A549 treated with AZD2906 at 1 μM for 4 hours (cell line): ENCODE measurements at places on chromosomes 2 and 18. TPM values are rescaled to one million over a fixed set of nuclear protein-coding genes. Genes with fewer than 3 reads are reported as not detected.

Gene AP1S3
- 27.8 to 48.2 TPM (median 28.4 TPM) in 5 replicates for total RNA-seq

Gene RAX
- 0.01 TPM in 1 of 5 replicates, not detected in the others for total RNA-seq

Gene DIPK1C
- not detected in 5 replicates for total RNA-seq

Gene FAM110C
- total RNA-seq: 0.17 to 0.40 TPM (median 0.32 TPM) in 5 replicates

Gene ESPNL
- total RNA-seq: 0.07 to 0.22 TPM (median 0.14 TPM) in 5 replicates

Gene CYTIP
- 0.05 to 0.10 TPM (median 0.08 TPM) in 3 of 5 replicates, not detected in the others for total RNA-seq

Gene DCTN1
- total RNA-seq: 112 to 150 TPM (median 144 TPM) in 5 replicates

Gene TBR1
- 0.01 to 0.20 TPM (median 0.06 TPM) in 4 of 5 replicates, not detected in the other for total RNA-seq

Gene EGR4
- total RNA-seq: 0.19 to 0.32 TPM (median 0.25 TPM) in 5 replicates

Gene DYSF
- total RNA-seq: 0.44 to 0.90 TPM (median 0.81 TPM) in 5 replicates

Gene TEX261
- total RNA-seq: 75.7 to 81.9 TPM (median 79.7 TPM) in 5 replicates

Gene CPO
- total RNA-seq: 0.05 to 0.11 TPM (median 0.09 TPM) in 4 of 5 replicates, not detected in the other

Gene AGXT
- not detected in 5 replicates for total RNA-seq

Gene EPG5
- total RNA-seq: 3.7 to 4.5 TPM (median 3.9 TPM) in 5 replicates

Gene UCN
- total RNA-seq: 1.2 to 2.5 TPM (median 1.8 TPM) in 5 replicates

Gene IL1F10
- total RNA-seq: 0.09 to 0.24 TPM in 2 of 5 replicates, not detected in the others

Gene UGT1A6
- total RNA-seq: 0.72 to 1.1 TPM (median 0.89 TPM) in 5 replicates

Gene LTBP1
- total RNA-seq: 23.6 to 42.1 TPM (median 32.0 TPM) in 5 replicates

Gene UGT1A8
- 0.03 to 0.10 TPM (median 0.07 TPM) in 3 of 5 replicates, not detected in the others for total RNA-seq

Gene STPG4
- 0.03 to 0.07 TPM in 2 of 5 replicates, not detected in the others for total RNA-seq

Gene PLEKHM3
- 1.8 to 3.1 TPM (median 2.4 TPM) in 5 replicates for total RNA-seq

Gene SPHKAP
- 0.01 TPM in 1 of 5 replicates, not detected in the others for total RNA-seq

Gene UGT1A4
- total RNA-seq: 0.06 to 0.11 TPM (median 0.06 TPM) in 3 of 5 replicates, not detected in the others

Gene LYPD6
- 0.04 to 0.08 TPM (median 0.07 TPM) in 5 replicates for total RNA-seq

Gene HOXD3
- 0.06 to 0.16 TPM (median 0.09 TPM) in 5 replicates for total RNA-seq

Gene PKP4
- 21.5 to 28.1 TPM (median 24.6 TPM) in 5 replicates for total RNA-seq

Gene HOXD1
- total RNA-seq: 0.08 to 0.27 TPM (median 0.26 TPM) in 5 replicates
